ENCODE measurements at places on chromosomes 7 and 10.

GRCh38 chr7:42097752-42098151, 139.3 kb downstream of the GLI3 start:
- no peak for DNase-seq

DNA sequence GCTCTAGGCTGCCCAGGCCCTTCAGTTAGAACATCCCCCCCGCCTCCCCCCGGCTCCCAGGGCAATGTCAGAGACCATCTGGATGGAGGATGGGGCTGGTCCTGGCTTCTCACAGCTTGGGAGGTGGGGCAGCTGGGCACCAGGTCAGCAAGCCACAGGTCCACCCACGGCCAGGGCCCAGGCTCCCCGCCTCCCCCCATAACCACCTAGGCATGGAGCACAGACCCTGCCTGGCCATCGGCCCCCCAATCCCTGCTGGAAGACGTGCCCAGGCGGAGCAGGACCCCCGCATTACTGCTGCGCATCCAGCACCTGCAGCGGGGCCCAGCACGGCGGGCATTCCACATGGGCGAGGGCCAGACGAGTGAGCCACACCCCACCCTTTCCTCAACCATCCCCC, 169.6 kb downstream of the ELFN1 start:
- DNase-seq, result no peak

GRCh38 chr7:101927802-101928201, 110.4 kb downstream of the CUX1 start:
- DNase-seq, result no peak

DNA sequence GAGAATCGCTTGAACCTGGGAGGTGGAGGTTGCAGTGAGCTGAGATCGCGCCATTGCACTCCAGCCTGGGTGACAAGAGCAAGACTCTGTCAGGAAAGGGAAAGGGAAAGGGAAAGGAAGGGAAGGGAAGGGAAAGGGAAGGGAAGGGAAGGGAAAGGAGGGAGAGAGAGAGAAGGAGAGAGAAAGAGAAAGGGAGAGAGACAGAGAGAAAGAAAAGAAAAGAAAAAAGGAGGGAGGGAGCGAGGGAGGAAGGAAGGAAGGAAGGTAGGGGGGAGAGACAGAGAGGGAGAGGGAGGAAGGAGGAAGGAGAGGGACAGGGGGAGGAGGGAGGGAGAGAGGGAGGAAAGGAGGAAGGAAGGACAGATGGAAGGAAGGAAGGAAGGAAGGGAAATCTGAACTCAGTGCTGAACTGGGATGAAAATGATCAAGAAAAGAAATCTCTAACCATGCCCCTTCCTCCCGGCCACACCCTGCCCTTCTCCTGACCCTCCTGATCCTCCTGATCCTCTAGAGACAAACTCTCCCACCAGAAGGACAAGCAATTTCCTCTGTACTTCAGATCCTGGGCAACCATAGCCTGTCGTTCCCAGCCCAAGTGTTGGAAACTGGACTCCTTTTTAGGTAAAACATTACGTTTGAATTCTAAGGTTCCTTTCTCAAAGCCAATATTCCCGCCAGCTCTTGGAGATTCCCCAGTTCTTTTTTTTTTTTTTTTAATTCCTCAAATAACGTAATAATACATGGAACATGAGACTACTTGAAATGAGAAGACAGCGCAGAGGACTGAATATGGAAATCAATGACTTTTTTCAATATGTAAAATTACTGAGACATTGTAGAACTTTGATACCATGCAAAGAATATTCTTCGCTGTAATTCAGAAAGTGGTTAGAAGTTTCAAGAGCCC, 32.1 kb downstream of the NMT2 start:
- no peak for DNase-seq

- no peak for DNase-seq
These were observed 23.6 kb upstream of the SEMA3C start for GRCh38 chr7:80942261-80943041.

DNA sequence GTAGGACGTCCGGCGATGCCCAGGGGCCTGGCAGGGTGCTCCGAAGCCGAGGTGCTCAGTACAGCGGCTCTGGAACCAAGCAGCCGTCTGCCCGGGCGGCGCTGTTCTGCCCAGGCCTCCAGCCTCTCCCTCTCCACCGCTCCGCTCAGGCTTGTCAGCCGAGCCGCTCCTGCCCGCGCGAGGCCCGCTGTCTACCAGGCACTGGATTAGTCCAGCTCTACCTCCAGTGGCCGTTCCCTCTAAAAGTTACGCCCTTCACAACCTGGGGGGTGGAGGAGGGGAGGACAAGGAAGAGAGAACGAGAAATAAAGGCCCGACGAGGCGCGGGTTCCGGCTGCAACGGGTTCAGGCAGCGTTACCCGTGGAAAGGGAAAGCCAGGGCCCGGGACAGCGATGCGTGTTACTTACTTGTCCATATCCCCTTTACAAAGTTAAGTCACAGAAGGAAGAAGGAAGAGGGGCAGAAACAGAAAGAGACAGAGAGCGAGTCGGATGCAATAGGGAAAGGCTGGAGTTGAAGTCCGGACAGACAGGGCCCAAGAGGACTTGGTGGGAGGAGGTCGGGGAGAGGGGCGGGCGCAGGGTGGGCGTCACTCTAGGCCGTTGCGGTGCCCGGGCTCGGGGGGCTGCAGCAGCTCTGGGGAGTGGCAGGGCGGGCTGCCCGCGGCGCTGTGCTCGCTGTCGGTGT, 2.8 kb downstream of the SP8 start:
- no peak for DNase-seq

GRCh38 chr7:5824297-5824610, 42.8 kb upstream of the RNF216 start:
- DNase-seq, result peak; percentile 26

- no peak for DNase-seq
These were observed 8.3 kb downstream of the ADD3 start for GRCh38 chr10:110016039-110016438.

DNA sequence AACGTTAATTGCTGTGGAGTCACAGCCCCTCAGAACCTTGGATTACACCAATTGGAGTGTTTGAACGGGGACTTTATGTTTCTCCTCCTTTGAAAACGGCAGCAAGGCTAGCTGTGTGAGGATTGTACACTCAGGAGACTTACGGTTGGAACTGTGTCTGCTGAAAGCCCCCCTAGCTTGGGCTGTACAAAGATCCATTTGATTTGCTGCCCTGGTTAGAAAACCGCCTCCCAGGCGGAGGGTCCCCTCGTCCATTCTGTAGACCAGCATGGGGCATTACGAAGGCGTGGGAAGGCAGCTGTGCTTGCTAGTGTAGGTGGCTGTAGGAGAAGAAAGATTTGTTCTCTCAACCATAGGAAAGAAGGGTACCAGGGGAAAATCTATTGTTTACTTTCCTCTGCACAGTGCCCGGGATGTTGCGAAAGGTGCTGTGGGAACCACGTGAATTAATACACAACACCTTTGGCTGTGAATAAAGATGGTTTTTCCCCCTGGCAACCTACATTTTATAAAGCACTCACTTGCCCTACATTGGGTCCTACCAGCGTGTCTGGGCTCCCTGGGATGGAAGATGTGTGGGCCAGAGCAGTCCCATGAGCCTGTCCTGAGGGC, 73.4 kb upstream of the BTBD16 start:
- no peak for DNase-seq

- no peak for DNase-seq
These were observed 308.4 kb downstream of the RPS24 start for GRCh38 chr10:78341953-78342614.

DNA sequence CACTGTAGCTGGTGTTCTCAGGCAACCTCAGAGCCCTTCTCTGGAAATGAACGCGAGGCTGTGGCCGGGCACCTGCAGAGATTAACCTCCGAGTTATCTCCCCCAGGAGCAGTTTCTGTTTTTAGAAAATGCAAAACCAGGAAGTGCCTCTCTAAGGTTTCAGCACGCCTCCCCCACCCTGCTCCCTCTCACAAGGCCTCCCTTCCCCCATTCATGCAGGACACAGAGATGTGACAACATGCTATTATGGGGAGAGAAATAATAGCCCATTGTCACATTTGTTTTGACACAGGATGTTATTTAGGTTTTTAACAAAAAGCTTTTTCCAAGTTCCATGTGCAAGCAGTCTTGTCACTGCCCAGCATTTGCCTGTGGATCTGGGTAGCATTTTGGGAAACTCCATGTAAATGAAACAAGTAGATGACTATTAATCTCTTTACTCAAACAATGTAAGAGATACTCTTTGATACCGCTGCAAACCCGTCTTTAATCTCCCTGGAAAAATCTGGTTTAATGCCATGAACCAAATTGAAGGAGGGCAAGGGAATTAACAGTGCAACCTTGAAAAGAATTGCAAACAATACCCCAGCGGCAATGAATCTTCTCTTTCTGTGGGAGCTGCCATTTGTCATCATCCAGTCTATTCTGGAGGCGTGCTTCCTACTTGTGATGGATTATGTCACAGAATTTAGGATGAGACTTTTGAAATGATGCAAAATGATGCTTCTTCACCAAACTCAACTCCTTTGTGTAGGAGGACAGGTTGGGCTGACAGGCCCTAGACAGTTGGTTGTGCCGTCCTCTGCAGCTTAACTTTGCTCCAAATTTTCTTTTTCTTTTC, 86.5 kb upstream of the NMT2 start:
- no peak for DNase-seq

GRCh38 chr7:585873-586272, 66.2 kb upstream of the PDGFA start:
- no peak for DNase-seq

DNA sequence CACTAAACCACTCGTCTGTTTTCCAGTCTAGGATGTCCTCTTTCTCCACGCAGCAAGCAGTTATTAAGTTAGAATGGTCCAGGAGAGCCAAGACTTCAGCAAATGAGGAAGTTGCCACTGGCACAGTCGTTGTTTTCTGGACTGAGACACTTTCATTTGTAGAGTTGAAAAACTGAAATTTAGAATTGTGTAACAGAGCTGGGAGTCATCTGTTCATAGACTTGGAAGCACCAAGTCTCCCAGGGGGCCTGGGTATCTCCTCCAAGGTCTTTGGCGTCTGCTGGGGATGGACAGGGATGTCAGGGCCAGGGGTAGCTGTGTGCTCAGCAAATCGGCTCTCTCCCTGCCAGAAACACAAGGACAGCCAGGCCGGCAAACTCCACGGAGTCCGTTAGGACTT, 208.4 kb downstream of the FANK1 start:
- DNase-seq, result no peak
